HepG2 (cell line): ENCODE measurements at places on chromosomes 6 and 20. TPM values are rescaled to one million over a fixed set of nuclear protein-coding genes. Genes with fewer than 3 reads are reported as not detected.

RNF39 gene
- polyA plus RNA-seq, result 1.8 and 2.2 TPM in 2 replicates

RIPOR3 gene
- 0.18 and 0.26 TPM in 2 replicates for polyA plus RNA-seq

PTP4A1 gene
- 127 and 141 TPM in 2 replicates for polyA plus RNA-seq

HLA-DQB1 gene
- polyA plus RNA-seq, result not detected in 2 replicates

TTBK1 gene
- polyA plus RNA-seq, result 0.24 and 0.50 TPM in 2 replicates

DNA sequence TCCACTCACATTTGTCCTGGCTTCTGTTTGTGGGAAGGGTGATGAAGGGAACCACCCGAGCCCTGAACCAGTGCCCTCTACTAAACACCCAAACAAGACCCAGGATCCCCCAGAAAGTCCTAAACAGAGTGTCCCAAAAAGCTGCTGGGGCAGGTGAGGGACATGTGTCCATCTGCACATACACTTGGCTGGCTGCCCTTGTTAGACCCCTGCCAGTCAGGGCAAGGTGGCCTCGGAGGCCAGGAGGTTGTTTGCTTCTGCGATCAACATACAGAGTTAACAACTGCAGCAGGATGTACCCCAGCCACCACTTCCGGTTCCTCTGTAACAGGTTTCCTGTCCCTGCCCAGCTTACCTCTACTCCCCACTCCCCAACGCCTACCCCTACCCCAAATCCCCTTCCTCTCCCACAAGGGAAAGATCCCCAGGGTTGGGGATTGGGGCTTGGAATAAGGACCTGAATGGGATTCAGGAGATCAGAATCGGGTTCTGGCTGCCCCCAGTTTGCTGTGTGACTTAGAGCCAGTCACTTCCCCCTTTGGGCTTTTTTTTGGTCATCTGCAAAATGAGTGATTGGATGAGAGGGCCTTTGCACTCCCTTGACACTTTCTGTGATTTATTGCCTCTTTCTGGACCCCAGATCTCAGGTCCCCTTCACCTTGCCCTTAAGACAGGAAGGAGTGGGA lies 13.9 kb downstream of the DEF6 start:
- DNase-seq, result no peak

- no peak for DNase-seq
These were observed 9.0 kb downstream of the TEAD3 start for GRCh38 chr6:35487658-35488516.

DNA sequence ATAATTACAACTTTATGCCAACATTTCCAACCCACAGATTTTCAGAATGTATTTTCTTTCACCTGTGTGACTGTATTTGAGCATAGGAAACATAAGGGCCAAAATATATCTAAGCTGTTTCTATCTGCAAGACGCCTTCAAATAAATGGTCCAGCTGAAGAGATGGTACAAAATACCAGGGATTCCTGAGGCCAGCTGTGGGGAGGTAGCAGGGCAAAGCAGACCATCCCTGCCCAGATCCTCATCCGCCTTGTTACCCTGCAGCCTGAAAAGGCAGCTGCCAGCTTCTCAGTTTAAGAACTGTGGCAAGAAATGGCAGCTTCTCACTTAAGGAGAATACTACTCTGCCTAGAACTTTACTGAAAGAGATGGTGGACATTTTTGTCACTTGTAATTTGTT lies 143.3 kb downstream of the KHDC1L start:
- no peak for DNase-seq

GRCh38 chr6:85675030-85675819 lies 32.5 kb upstream of the SYNCRIP start:
- no peak for DNase-seq

- DNase-seq, result peak; percentile 68
These were observed 158.4 kb downstream of the GPX5 start for GRCh38 chr6:28683945-28684538.

DNA sequence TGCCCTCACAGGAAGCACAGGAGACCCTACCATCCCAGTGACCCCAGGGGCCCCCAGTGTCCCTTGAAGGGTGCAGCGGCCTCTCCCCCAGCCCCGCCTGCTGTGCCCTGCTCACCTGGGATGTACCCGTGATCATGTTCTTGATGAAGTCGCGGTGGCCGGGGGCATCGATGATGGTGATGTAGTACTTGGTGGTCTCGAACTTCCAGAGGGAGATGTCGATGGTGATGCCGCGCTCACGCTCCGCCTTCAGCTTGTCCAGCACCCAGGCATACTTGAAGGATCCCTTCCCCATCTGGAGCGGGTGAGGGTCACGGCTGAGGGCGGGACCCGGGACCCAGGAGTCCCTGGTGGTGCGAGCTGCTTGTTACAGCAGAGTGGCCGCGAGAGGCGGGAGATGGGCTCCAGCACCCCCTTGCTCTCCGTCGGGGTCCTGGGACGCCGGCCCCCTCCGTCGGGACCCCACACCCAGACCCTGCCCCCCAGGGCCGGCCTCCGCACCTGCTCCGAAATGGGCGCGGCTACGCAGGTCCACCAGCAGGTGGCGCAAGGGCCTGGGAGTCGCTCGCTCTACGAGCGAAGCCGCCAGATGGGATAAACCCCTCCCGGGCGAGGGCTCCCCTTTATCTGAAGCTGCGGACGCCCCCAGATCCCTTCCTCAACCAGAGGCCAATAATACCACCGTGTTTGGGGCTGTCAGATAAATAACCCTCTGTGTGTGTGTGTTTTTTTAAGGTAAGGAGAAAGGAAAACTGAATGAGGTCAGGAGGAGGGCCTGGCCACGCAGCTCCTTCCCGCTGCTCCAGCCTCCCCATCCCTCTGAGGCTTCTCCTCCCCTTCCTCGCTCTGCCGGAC lies 2.9 kb downstream of the EEF1A2 start:
- DNase-seq, result peak; percentile 49

- no peak for DNase-seq
These were observed 31.7 kb downstream of the APCDD1L start for GRCh38 chr20:58483470-58483869.

- no peak for DNase-seq
These were observed 353.2 kb upstream of the BTBD3 start for GRCh38 chr20:11564491-11564890.

GRCh38 chr6:52077180-52077884 lies 10.1 kb downstream of the PKHD1 start:
- no peak for DNase-seq

DNA sequence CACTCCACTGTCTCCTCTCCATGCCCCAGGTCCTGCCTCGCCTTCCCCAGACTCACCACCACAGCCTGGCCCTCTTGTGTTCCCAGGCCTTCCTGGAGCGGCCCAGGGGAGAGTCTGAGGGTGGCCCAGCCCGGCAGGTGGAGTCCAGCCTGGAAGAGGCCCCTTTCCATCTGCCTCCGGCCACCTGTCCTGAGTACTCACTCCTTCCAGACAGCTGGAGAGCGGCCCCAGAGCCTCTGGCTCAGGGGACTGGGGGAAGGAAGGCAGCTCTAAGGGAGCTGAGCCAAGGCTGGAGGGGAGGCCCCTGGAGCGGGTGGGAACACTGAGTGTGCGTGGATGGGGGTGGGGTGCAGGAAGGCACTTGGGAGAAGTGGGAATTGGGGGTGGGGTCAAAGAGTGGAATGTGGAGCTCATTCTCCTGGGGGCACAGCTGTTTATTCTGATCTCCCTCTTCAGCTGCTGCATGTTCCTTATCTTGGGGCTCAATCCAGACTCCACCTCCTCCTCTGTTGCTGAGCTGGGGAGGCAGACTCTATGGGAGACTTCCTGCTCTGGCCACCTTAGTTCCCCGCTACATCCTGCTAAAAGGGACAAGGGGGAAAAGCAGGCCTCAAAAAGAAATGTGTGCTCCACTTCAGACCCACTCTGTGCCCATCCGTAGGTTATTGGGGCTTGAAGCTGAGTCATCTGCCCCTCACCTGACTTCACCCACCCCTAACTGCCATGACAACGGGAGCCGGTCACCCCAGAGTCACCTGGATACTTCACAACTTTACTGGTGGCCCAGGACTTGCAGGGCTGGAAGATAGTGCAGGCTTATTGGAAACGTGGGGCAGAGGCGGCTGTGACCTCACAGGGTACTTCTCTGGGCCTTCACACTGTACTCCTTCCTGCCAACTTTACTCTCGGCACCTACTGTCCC lies 19.5 kb upstream of the TAF8 start:
- DNase-seq, result no peak

- DNase-seq, result no peak
These were observed 12.8 kb upstream of the DUSP22 start for GRCh38 chr6:279341-280029.
